ENCODE measurements at places on chromosomes 3 and 15.

- no peak for DNase-seq
Measured at GRCh38 chr3:35932995-35933394, 293.7 kb downstream of the ARPP21 start.

GRCh38 chr3:13690636-13691035, 141.7 kb downstream of the FBLN2 start:
- DNase-seq, result no peak

- DNase-seq, result no peak
Measured at GRCh38 chr3:56869157-56869889, 67.6 kb upstream of the ARHGEF3 start.

DNA sequence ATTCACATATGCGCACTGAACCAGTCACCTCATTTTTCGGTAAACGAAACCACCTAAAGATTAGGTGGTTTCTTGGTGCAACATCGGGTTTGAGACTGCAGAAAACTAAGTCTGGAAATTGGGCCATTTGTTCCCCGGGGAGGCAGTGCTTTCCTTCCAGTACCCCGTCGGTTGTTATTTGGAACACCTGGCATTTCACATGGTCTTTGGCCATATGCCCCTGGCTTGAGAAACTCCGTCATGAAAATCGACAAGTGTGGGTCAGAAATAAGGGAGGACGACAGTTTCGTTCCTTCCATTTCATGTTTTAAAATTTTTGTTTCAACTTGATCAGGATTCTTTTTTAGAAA, 544 bp upstream of the GATM start:
- no peak for DNase-seq

DNA sequence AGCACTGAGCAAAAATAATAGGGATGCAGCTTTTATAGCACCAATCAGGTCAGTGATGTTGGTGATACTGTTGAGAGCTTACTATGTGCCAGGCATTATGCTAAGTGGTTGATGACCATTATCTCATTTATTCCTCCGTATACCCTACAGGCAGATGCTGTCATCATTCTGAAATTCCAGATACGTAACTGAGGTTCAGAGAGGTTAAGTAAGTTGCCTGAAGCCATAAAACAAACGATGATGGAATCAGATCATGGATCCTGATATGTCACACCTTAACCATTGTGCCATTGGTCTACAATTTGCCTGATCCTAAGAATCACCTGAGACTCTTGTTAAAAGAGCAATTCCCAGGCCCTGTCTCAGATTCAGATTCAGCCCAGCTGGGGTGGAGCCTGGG, 49.5 kb downstream of the ST6GAL1 start:
- DNase-seq, result no peak

DNA sequence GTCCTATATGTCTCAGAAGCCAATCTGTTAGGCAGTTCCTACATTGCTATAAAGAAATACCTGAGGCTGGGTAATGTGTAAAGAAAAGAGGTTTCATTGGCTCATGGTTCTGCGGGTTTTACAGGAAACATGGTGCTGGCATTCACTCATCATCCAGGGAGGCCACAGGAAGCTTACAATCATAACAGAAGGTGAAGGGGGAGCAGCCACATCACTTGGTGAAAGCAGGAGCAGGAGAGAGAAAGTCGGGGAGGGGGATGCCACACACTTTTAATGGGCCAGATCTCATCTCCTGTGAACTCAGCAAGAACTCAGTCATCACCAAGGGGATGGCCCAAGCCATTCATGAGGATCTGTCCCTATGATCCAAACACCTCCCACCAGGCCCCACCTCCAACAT, 9.1 kb downstream of the SLC49A4 start:
- no peak for DNase-seq

- peak; percentile 45 for DNase-seq
Measured at GRCh38 chr3:49358884-49359225, 702 bp upstream of the GPX1 start.

DNA sequence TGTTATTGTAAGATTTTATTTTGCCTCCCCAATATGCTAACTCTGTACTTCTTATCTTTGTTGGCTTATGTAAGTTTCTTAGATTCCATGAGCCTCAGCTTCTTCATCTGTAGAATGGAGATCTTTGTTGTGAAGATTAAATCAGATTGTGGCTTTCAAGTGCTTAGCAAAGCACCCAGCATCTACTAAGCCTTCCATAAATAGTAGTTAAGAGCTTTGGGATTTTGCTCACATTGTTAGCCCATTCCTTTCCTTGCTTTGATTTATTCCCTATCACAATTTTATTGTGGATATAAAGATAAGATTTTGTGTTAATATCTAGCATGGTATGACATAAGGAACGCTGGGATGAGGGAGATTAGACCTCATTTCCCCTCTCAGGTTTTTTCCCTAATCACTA, 501.4 kb downstream of the PYDC2 start:
- no peak for DNase-seq

DNA sequence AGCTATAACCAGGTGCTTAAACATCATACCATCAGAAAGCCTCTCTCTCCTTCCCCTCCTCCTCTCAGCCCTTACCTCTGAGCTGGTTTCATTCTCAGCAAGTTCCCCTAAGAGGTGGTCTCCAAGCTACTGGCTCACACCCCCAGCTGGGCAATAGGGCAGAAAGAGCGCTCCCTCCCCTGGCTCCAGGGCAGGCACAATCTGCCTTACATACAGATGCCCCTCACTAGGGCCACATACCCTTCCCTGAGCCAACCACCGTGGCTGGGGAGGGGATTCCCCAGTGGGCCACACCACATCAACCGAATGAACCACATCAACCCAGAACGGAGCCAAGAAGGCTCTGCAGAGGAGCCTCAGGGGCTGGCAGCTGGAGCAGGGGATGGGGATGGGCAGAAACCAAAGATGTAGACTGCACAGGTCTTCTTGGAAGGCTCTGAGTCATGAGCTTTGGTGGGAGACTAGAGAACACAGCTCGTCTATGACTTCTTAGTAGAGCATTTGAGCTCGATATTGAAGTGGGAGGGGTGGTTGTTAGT, 4.6 kb upstream of the FBLN2 start:
- no peak for DNase-seq

- peak; percentile 63 for DNase-seq
Measured at GRCh38 chr3:58994746-58995330, 55.0 kb downstream of the CFAP20DC start.

GRCh38 chr3:173502983-173503568, 105.5 kb downstream of the NLGN1 start:
- no peak for DNase-seq

- no peak for DNase-seq
Measured at GRCh38 chr15:66224946-66225345, 28.6 kb downstream of the MEGF11 start.

GRCh38 chr3:173618703-173619102, 221.2 kb downstream of the NLGN1 start:
- DNase-seq, result no peak

GRCh38 chr3:45966371-45966791, 23.1 kb downstream of the CXCR6 start:
- no peak for DNase-seq

GRCh38 chr3:111541911-111542483, at the start of gene CD96:
CD96 (plus strand) TSS chr3:111542197; CDS start chr3:111542249, 52 bp downstream.
- no peak for DNase-seq

- no peak for DNase-seq
Measured at GRCh38 chr3:20752416-20752815, 566.4 kb upstream of the SGO1 start.

- no peak for DNase-seq
Measured at GRCh38 chr15:57283774-57284503, 92.4 kb upstream of the CGNL1 start.

- no peak for DNase-seq
Measured at GRCh38 chr3:54780336-54780735, 147.5 kb downstream of the LRTM1 start.

DNA sequence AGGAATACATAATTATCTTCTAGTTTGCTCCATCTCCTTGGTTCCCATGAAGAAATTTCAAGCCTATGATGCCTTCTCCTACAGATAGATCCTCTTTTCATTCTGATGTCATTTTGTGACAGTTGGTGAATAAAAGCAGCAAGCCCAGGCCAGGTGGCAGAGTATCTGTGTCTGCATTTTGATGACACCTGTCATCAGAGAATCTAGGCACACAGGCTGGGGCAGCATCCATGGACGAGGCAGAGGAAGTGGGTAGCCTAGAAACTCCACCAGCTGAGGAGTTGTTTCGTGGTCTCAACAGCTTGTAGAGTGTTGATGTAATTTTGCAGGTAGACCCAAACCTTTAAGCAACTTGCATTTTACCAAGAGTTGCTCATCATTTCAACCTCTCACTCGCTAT, 269.8 kb downstream of the FEZF2 start:
- no peak for DNase-seq

DNA sequence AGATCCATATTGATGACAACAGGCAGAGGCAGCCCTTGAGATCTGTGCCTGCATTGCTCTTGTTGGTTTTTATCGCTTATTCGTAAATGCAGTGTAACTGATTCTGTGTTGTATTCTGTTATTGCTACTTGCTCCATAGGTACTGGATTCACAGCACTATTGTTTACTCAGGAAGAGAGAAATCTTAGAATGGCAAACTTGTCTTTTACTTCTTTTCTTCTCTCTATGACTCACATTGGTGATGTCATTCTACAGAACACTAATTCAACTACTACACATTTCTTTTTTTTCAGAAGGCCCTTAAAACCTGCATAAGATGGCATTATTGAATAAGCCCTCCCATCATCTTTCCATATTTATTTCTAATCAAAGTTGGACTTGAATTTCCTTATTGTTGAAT, 201.0 kb upstream of the GBE1 start:
- no peak for DNase-seq
